PC-3 (cell line): ENCODE measurements at places on chromosomes 7 and 10. TPM values are rescaled to one million over a fixed set of nuclear protein-coding genes. Genes with fewer than 3 reads are reported as not detected.

EIF5AL1 gene
- total RNA-seq, result 0.51 and 0.75 TPM in 2 replicates

NRCAM gene
- total RNA-seq, result not detected in 2 replicates

TAS2R41 gene
- not detected in 2 replicates for total RNA-seq

PAPSS2 gene
- 16.4 and 17.3 TPM in 2 replicates for total RNA-seq

- H3K4me1 ChIP-seq, result no peaks in the 10 kb centered on the region
- H3K36me3 ChIP-seq, result no peaks in the 10 kb centered on the region
- no peak overlapping the region for H3K27ac ChIP-seq
- no peak for DNase-seq
- no peaks in the 10 kb centered on the region for H3K27me3 ChIP-seq
- H3K4me3 ChIP-seq, result no peak overlapping the region
These were observed 14.2 kb upstream of the ODAD2 start for GRCh38 chr10:28012990-28013515.

GRCh38 chr7:28107960-28108359 lies 72.6 kb downstream of the JAZF1 start:
- H3K4me3 ChIP-seq, result no peak overlapping the region
- peaks cover 39% of the 10 kb centered on the region for H3K4me1 ChIP-seq
- peak; percentile 75 for DNase-seq
- no peaks in the 10 kb centered on the region for H3K27me3 ChIP-seq

DNA sequence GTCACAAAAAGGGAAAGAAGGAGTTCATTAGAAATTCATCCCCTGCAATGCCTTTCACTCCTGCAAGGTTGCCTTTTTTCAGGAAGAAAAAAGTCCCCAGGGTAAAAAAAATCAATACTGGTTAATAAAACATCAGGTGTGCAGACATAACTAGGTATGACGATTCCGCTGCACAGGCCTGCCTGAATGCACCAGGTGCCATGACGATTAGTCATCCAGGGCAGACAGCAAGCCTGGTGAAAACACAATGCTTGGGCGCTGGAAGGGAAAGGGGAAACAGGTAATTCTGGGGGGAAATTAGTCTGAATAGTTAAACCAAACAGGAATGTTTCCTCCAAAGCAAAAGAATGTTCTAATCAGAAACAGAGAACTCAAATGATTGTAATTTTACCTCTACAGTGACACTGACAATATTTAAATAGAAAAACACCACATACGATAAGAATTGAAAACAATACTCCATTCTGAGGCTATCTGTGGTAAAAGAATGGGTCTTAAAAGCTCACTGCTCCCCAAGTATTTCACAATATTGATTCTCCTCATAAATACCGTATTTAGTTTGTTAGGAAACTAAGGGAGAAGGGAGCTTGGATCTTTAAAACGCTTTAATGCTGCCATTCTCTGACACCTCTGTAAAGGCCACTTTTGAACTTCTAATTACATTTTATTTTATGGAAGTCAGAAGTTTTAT lies 45.2 kb downstream of the VPS41 start:
- H3K27ac ChIP-seq, result 0 out of 2 replicates have a peak overlapping the region, but pooled peaks have one; percentile 16
- peaks cover 21% of the 10 kb centered on the region for H3K4me1 ChIP-seq
- no peaks in the 10 kb centered on the region for H3K27me3 ChIP-seq

DNA sequence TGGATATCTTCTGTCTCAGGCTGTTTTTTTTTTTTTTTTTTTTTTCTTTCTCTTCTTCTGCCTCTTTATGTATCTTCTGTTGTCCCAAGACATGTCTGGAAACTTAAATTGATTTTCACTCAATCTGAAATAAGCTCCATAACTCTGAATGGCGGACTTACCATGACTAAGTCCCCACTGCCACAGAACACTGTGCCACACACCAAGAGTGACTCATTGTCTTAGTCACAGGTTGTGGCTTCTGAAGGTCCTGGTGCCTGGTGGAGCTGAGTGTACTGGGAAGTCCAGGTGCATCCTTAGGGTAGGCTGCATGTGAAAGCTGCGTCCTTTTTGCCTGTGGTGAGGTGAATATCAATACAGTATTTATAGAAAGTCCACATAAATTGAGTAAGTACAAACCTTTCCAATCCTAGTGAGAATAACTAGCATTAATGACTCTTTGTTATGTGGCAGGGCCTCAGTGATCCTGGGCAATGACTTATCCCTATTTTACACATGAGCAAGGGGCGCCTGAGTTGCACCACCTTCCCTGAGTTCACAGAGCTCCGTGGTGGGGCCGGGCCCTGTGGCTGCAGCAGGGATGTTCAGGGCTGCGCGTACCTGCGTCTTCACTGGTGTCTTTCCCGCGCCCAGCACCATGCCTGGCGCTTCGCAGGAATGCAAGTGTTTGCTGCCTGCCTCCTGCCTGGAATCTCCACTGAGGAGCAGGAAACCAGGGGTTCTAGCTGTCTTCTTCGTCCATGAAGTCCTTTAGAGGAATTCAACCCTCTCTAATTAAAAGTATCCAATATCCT lies 4.3 kb downstream of the PFKP start:
- peaks cover 28% of the 10 kb centered on the region for H3K4me1 ChIP-seq
- peak overlapping the region; percentile 58 for H3K27ac ChIP-seq
- no peak overlapping the region for H3K4me3 ChIP-seq
- DNase-seq, result peak; percentile 83

GRCh38 chr7:157360483-157361025 lies 23.8 kb downstream of the DNAJB6 start:
- no peak for DNase-seq
- peaks cover 73% of the 10 kb centered on the region for H3K36me3 ChIP-seq
- H3K27me3 ChIP-seq, result no peaks in the 10 kb centered on the region
- peaks cover 9% of the 10 kb centered on the region; the same call in 1 of the 2 replicates for H3K4me1 ChIP-seq
- no peak overlapping the region for H3K27ac ChIP-seq

- H3K4me1 ChIP-seq, result no peaks in the 10 kb centered on the region
- no peak for DNase-seq
- no peak overlapping the region for H3K27ac ChIP-seq
These were observed 213.6 kb upstream of the TBX20 start for GRCh38 chr7:35467456-35467978.

DNA sequence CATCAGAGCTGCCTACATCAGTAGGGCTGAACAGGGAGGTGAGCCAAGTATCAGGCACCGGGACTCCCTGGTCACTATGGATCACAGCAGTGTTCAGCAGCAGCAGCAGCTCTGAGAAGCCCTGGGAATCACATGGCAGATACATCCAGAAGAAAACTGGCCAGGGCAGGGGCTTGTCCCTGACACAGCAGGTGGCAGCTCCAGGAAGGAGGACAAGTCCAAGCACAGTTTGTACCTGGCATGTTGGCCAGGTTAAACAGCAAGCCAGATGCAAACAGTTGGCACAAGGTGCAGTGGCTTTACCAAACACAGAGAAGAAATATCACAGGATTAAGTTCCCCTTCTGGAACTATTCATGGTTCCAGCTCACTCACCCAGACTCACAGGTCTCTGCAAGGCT lies 139.4 kb downstream of the KCNMA1 start:
- H3K4me3 ChIP-seq, result no peak overlapping the region
- DNase-seq, result no peak
- peaks cover 30% of the 10 kb centered on the region for H3K4me1 ChIP-seq
- no peak overlapping the region for H3K27ac ChIP-seq

GRCh38 chr10:22927166-22927565 lies 687 bp upstream of the ARMC3 start:
- peak overlapping the region; percentile 71; the same call in 1 of the 2 replicates for H3K4me3 ChIP-seq
- peaks cover 17% of the 10 kb centered on the region for H3K4me1 ChIP-seq
- H3K27me3 ChIP-seq, result no peaks in the 10 kb centered on the region
- no peak overlapping the region for H3K27ac ChIP-seq
- DNase-seq, result no peak
- no peaks in the 10 kb centered on the region for H3K36me3 ChIP-seq

DNA sequence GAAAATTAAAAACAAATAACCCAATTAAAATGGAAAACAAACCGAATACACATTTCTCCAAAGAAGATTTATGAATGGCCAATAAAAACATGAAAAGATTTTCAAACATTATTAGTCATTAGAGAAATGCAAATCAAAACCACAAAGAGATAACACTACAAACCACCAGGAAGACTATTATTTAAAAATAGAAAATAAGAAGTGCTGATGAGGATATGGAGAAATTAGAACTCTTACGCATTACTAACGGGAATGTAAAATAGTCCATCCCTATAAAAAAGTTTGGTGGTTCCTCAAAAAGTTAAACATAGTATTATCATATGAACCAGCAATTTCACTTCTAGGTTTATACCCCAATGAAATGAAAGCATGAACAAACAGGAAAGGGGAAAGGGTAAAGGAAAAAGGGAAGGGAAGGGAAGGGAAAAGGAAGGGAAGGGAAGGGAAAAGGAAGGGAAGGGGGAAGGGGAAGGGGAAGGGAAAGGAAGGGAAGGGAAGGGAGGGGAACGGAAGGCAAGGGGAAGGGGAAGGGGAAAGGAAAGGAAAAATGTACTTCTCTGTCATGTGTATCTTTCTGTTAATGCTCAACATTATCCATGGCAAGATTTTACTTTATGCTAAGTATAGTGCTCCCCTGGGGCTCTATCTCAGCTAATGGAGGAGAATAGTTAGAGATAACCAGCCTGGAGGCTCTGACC lies 125.3 kb upstream of the RSU1 start:
- H3K27ac ChIP-seq, result no peak overlapping the region
- no peaks in the 10 kb centered on the region for H3K36me3 ChIP-seq
- DNase-seq, result no peak
- no peak overlapping the region for H3K4me3 ChIP-seq
- H3K27me3 ChIP-seq, result no peaks in the 10 kb centered on the region
- no peaks in the 10 kb centered on the region for H3K4me1 ChIP-seq
